CD4-positive, alpha-beta T cell treated with Interleukin-17A for 1 hour (primary cell): ENCODE measurements at places on chromosomes 2 and 18.

GRCh38 chr2:79771493-79771892 lies 258.6 kb downstream of the CTNNA2 start:
- no peak for DNase-seq

GRCh38 chr2:233119123-233119522 lies 59.0 kb downstream of the INPP5D start:
- no peak for DNase-seq

DNA sequence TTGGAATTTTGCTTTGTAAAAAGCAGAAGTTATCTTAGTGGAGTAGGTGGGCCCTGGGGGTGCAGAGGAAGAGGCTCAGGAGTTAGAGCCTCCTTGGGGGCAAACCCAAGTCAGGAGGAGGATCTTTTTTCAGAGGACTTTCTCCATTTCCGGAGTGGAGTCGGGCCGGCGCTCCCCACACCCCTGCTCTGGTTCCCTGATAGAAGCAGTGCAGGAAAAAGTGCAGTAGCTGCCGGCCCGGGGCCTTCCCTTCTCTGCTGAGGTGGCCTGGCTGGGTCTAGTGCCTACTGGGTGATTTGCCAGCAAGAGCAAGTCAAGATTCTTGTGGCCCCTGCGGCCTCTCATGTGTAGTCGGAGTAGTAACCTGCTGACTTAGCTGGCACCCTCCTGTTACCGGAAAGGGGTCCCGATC lies 124.2 kb upstream of the HS6ST1 start:
- no peak for DNase-seq

DNA sequence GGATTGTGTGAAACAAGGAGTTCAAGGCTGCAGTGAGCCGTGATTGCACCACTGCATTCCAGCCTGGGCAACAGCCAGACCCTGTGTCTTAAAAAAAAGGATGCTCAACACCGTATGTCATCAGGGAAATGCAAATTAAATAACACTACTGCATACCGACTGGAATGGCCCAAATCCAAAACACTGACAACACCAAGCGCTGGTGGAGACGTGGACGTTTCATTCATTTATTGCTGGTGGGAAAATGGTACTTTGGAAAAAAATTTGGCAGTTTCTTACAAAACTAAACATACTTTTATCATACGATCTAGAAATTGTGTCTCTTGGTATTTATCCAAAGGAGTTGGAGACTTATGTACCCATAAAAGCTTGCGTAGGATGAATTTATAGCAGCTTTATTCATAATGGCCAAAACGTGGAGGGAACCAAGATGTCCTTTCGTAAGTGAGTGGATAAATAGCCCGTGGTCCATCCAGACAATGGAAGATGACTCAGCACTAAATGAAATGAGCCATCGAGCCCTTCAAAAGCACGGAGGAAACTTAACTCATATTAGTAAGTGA lies 24.2 kb downstream of the NEU4 start:
- DNase-seq = no peak

DNA sequence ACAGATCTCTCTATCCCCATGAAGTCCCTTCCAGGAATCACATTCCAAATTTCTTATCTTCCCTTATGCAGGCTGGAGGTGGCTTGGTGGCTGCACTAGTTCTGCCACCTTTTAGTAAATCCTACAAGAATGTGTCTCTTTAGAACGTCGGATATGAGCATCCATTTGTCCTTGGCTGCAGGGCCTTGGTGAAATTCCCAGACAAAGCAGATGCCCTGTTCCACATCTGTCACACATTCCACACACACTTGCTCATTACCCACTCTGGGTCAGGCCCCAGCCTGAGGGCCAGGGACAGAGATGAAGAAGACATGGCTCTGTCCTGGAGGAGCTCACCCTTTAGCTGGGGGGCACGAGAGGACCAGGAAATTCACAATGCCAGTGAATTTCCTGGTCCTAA lies 31.2 kb upstream of the GPR17 start:
- no peak for DNase-seq

- DNase-seq = no peak
Observed at GRCh38 chr2:116718451-116718850, 1096.0 kb upstream of the DDX18 start.

GRCh38 chr2:241073166-241074064 lies 28.7 kb downstream of the MTERF4 start:
- no peak for DNase-seq

- DNase-seq = no peak
Observed at GRCh38 chr2:147511491-147511948, 333.3 kb upstream of the ACVR2A start.

- DNase-seq = no peak
Observed at GRCh38 chr18:26863122-26863879, 2.2 kb downstream of the AQP4 start.

- no peak for DNase-seq
Observed at GRCh38 chr2:237140689-237141285, 55.1 kb downstream of the COPS8 start.

GRCh38 chr2:50765146-50765545 lies 266.8 kb downstream of the NRXN1 start:
- no peak for DNase-seq

DNA sequence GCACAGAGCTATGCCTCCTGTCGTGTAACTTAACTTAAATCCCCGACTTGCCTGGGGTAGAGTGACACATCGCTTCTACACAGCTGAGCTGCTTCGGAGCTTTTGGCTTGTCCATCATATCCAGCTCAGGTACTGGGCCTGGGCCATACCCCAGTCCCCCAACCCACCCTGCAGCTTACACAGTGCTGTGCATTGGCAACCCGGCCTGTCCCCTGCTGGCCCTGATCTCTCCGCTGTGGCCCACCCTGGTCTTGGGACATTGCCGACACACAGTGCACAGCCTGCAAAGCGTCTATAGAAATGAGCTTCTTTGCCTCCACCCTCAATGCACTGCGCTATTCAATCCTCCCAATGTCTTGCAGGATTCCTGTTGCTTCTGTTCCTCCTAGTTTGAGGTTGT lies 342.8 kb upstream of the RAB6C start:
- no peak for DNase-seq

GRCh38 chr2:235533198-235533597 lies 39.4 kb downstream of the AGAP1 start:
- no peak for DNase-seq

DNA sequence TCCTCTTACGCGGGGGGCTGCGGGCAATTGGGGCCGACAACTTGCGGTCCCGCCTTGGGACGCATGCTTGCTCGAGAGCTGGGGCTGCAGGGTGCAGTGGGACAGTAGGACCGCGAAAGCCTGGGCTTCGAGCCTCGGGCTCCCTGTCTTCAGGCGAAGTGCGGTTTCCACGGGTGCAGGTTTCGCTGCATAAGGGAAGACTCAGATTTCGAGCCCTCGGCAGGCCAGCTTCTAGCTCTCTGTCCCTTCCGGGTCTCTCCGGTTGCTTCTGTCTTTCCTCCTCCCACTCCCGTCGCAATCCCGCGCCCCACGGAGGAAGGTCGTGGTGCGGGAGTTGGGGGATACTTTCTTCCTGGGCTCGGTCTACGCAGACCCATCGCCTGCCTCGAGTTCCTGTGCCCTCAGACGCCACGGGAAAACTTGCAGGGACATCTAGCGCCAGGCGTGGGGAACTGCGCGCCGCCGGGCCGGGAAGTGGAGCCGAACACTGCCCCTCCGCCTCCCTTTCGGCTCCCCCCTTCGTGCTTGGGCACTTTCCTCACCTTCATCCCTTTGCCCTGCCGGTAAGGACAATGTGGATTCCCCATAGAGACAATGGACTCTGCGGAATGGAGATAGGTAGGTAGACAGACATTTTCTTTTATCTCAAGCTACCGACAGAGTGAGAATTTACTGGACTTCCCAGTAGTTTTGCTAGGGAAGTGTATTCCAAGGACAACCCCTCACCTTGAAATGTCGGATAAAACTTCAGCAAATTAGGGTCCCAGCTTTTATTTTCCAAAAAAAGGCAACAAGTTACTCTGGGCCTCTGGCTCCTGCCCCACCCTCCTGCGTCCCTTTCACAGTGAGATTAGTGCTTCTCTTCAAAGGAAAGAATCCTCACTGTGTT lies 4.2 kb upstream of the HOXD13 start:
- DNase-seq = no peak

DNA sequence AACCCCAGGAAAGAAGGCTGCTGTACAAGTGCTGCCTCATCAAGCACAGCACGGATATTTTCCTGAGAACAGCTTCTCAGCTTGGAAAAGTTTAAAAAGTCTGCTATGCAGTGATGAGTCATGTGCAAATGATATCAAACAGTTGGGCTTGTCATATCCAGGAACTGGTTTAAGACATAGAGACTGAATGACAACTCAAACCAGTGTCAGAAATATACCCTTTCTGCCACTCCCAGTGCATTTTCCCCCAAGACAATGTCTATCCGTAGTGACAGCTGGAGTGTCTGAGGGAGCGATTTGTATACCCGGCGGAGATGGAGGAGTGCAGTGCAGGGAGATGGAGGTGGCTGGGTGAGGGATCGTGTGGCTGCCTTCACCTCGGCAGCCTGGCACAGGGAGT lies 28.2 kb downstream of the SOX11 start:
- no peak for DNase-seq

DNA sequence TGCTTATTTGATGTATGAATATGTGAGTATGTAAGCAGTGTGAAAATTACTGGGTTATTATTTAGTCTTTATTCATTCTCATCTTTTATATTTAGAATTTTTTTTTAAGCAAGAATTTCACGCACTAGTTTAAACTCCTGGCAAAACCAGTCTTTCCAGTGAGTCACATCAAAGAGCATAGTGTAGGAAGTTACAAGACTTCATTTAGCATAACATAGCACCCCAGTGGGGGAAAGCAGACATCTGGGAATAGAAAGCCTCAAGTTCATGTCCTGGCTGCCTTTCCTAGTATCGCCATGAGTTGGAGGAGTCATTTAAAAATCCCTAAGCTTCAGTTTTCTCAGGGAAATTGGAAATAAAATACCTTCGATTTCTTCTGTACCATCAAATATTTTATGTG lies 408.3 kb downstream of the NUP35 start:
- no peak for DNase-seq

DNA sequence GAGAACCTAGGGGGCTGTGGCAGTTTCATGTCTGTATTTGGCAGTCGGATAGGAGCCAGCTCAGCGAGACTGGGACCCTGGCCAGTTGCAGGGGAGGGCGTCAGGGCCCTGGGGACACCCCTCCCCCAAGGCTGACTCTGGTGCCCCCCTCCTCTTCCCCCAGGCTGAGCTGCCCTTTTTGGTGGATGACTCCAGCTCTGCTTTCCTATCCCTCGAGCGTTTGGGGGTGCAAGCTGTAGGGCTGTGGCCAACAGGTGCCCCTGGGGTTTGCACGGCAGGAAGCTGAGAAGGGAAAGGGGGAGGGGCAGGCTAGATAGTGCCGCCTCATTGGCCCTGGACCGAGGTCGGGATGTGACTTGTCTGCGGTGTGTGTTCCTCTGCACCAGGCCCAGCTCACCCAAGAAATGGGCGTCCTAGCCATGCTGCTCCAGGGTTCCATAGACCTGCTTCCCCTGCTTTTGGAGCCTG lies 26.4 kb downstream of the SPEG start:
- DNase-seq = no peak

DNA sequence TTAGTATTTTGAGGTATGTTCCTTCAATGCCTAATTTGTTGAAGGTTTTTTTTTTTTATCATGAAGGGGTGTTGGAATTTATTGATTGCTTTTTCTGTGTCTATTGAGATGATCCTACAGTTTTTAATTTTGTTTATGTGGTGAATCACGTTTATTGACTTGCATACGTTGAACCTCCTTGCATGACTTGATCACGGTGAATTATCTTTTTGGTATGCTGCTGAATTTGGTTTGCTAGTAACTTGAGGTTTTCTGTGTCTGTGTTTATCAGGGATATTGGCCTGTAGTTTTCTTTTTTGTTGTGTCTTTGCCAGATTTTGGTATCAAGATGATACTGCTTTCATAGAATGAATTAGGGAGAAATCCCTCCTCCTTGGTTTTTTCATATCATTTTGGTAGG lies 23.9 kb downstream of the CLIP4 start:
- no peak for DNase-seq

GRCh38 chr2:65075176-65075575 lies 19.0 kb downstream of the CEP68 start:
- DNase-seq = no peak

GRCh38 chr18:63292831-63293683 lies 26.5 kb downstream of the BCL2 start:
- DNase-seq = no peak

DNA sequence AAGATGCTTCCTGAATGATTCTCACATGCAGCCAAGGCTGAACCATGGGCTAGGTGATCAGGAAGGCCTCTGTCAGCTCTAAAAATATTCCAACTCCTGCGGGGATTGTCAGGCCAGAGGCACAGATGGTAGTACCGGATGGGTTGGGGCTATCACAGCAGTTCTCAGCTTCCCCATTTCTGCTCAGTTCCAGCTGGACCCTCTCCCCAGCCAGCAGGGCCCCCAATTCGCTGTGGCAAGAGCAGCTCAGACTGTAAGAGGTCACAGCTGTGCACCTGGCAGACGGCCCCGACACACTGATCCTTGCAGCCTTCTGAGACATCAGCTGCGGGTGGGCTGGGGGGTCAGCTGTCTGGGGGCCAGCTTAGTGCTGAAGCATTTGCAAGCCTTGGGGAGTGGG lies 43.6 kb upstream of the TCF7L1 start:
- DNase-seq = no peak

DNA sequence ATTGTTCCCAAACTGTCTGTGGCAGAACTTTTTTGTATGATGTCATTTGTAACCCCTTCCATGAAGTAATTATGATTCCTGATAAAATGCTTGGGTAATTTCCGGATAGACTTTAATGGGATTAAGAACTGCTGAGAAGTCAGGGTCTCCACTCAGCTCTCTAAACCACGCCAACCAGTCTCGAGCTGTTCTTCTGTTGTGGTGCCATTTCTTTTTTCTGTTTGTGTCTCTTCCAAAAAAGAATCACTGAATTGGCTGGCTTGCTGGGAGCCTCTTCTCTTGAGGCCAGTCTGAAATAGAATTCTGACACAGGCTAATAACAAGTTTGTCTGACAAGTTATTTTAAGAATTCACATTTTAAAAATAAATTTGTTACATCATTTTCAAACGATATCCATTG lies 198.9 kb downstream of the BCL2 start:
- DNase-seq = no peak

DNA sequence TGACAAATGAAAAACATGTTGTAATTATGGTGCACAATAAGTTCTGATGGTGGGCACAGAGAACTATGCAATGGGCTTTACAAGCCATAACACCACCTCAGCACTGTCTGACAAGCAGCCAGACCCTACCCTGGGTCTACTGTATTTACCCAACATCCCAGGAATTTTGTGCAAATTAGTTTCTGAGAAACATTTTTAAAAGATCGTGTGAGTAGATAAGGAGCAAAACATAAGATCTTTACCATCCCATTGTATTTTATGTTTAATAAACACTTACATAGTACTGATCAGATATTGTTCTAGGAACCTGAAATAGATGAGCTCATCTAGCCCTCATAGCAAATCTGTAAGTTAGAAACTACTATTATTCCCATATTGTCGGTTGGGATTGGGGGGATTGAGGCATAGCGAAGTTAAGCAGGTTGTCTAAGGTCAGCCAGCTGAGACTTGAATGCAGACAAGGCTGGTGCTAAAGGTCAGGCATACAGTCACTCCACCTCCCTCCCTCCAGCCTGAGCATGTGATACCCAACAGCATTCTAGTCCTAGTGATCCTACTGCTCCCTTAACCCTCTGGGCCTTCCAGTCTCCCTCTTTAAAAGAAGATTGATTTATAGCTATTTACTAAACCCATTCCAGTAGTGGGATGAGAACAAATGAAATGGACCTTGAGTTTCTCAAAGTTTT lies 67.4 kb upstream of the STAM2 start:
- no peak for DNase-seq

- DNase-seq = no peak
Observed at GRCh38 chr18:58400331-58400870, 228.5 kb downstream of the ALPK2 start.
